ENCODE measurements at places on chromosomes 16 and 17. TPM values are rescaled to one million over a fixed set of nuclear protein-coding genes. Genes with fewer than 3 reads are reported as not detected.

The C17orf100 gene
- total RNA-seq, result 1.3 TPM

The REXO5 gene
- 8.9 TPM for total RNA-seq

The ZNF385C gene
- total RNA-seq, result not detected

The PRR29 gene
- total RNA-seq, result 0.30 TPM

The MPHOSPH6 gene
- total RNA-seq, result 35.5 TPM

The MMP15 gene
- 2.2 TPM for total RNA-seq

The TBC1D3 gene
- total RNA-seq, result not detected

The TEX14 gene
- not detected for total RNA-seq

The CES2 gene
- total RNA-seq, result 24.7 TPM

The SOX8 gene
- 0.15 TPM for total RNA-seq

The CD68 gene
- total RNA-seq, result 27.7 TPM

The LRRC37A3 gene
- 1.2 TPM for total RNA-seq

The CCDC92B gene
- not detected for total RNA-seq

The RBFOX1 gene
- total RNA-seq, result not detected

The PDE6G gene
- 1.3 TPM for total RNA-seq

The ASB16 gene
- total RNA-seq, result not detected

The ASIC2 gene
- 0.34 TPM for total RNA-seq
